ENCODE measurements at places on chromosomes 3 and 15.

DNA sequence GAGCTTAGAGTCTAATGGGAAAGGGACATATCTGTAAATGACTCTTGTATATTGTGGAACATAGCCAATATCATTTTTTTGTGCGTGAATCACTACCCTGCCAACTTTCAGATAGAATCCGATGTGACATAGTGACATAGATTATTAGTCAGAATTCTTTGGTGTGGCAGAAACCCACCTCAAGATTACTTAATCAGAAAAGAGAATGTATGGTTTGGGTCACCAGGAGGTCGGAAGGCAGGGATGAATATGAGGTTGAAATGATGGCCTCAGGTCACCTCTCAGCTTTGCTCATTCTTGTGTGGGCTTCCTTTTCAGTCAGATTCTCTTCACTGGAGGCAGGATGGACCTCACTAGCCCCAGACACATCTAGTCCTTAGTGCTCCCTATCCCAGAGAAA lies 41.4 kb downstream of the SNAPC5 start:
- no peak for DNase-seq

- DNase-seq: no peak
These were observed 173.1 kb downstream of the NECTIN3 start for GRCh38 chr3:111244760-111245159.

GRCh38 chr3:106830334-106830733 lies 546.9 kb upstream of the CCDC54 start:
- DNase-seq: no peak

- DNase-seq: no peak
These were observed 21.3 kb downstream of the COLQ start for GRCh38 chr3:15500107-15500724.

- no peak for DNase-seq
These were observed 28.4 kb downstream of the PCSK6 start for GRCh38 chr15:101461097-101461496.

DNA sequence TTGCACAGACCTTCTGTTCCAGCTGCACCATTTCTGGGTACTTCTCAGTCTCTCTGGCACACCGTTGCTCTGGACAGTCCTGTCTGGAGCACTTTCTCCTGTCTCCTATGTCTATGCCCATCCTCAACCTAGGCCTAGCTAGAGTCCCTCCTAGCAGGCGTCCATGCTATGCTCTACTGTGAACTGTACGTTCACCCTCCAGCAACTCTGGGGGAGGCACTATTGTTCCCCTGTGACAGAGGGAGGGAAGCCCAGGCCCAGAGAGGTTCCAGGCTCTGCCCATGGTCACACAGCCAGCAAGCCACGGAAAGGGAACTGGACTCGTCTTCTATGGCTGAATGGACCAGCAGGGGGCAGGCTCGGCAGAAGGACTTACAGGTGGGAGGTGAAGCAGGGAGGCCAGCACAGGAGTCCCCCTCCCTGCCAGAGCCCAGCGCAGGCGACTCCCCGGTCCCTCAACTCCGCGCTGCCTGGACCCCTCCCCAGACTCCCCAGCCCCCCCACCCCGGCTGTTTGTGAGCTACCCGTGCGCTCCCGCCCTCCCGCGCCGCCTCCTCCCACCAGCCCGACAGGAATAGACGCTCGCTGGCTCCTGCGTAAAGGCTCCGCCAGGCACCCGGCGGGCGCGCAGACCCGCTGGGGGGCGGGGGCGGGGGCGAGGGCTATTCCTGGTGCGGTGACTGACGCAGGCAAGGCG lies 1.7 kb upstream of the LINGO1 start:
- DNase-seq: peak; percentile 23

DNA sequence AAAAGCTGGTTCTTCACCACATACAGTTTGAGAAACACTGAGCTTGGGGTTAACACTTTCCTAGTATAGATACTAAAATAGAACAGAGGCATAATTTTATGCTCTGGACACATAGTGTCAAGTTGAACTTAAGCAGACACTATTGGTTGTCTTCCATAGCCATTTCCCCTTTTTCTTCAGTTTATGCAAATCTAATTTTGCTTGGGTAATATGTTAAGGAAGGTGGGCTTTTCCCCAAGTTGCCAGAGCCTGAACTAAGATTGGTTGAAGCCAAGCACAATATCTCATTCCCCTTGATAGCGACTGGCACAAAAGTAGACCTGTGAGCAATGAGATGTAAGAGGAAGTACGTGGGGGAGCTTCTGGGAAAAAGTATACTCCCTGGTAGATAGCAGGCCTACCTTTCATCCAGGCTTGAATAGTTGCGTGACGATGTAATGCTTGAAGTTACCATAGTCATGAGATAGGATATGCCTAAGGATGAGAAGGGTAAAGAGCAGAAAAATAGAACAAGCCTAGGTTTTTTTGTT lies 4.5 kb upstream of the POPDC2 start:
- DNase-seq: no peak

DNA sequence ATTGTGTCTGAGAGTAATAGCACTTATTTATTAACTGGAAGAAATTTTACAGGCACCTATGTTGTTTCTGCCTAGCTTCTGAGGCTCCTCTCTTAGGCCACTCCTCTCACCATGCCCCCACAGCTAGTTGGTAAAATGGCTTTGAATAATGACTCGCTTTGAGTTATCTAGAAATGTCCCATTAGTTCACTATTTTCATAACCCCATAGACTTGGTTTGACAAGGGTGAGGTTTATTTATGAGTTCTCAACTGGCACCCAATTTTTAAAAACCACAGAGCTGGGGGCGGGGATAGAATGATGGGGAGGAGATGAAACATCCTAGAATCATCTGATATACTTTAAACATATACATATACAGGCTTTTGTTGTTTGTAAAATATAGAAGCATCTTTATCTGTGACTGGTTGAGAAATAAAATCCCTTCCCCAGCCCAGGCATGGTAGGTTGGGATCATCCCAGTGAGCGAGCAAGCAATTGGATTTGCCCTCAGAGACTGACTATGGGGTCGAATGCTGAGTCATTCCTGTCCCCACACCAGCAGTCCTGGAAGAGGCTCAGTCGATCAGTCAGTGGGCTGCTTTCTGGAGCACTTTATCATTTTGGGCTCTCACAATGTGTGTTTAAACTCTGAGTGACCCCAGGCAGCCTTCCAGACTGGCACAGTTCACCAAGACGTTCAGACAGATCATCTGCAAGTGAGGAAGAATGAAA lies 60.2 kb upstream of the TSEN2 start:
- DNase-seq: no peak

DNA sequence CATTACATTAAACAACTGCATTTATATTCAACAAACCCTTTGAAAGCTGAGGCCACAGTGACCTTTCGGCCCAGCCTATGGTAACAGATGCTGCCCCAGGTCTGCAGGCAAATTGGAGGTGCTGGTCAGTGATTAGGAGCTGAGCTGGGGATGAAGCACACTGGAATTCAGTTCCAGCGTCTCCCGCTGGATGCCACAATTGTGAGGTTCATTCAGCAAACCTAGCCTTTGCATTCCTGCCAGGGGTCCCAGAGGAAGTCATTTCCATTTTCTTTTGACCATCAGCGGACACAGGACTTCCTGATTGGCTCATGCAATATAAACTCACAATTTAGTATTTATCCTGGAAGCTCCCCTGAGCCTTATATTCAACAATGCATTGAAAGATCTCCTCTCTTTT lies 89.5 kb downstream of the IL20RB start:
- no peak for DNase-seq

DNA sequence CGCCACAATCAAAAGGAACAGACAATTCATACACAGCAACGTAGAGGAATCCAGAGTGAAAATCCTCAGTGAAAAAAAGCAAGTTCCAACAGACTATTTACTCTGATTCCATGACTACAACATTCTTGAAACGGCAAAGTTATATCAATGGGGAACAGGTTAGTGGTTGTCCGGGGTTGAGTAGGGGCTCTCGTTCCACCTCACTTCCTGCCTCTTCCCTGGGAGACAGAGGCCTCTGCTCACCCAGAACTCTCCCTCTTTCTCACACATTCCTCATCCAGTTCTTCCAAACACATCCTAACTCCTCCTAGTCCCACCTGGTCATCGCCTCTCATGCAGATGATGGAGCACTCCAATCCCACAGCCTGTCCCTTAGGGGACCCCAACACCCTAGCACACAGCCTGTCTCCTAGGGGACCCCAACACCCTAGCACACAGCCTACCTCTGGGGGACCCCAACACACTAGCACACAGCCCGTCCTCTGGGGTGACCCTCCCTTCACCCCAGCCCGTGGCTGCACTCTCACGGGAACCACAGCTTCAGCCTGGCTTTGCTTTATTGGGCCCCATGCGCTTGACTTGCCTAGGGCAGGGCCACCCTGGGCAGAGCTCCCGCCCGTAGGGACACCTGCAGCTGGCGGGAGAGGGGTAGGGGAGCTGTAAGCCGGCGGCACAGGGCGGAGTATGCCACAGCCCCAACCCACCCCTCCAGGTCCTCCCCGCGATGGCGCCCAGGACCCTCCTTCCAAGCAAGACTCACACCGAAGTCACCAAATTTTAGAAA lies 5.2 kb downstream of the OCA2 start:
- DNase-seq: no peak

DNA sequence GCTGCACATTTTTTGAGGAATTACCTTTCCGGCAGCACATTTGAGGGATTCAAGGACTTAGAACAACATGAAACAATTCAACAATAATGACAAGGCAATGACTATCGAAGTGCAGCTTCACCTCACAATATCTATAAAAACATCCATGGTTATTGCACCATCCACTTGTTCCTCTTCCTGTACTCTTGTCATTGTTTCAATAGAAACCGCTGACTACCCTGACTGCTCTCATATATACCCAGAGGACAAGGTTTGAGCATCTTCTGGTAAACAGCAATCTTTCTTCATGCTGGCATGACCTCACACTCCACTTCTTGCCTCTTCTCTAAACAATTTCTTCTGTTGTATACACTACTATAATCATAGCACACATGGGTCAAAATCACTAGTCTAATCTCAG lies 864.9 kb downstream of the FHIT start:
- DNase-seq: no peak

DNA sequence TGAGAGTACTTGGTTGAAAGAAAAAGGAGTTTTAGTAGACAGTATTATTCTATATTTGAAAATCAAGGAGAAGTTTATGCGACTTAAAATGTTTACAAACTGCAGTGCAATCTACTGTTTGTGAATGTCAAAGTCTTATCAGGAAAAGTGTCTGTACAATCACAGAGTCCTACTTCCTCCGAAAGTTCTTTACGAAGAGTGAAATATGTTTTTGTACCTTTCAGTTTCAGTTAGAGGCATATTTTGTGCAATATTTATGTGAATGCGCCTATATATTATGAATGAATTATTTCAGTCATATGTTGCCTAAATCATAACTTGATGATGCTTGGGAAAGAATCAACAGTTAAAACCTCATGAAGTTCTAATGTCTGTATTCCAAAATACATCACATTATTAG lies 31.5 kb downstream of the NGRN start:
- no peak for DNase-seq

- no peak for DNase-seq
These were observed 91.7 kb upstream of the GOLGA6L4 start for GRCh38 chr15:84143753-84144314.

GRCh38 chr3:12759097-12759679 lies at the start of gene TMEM40:
Gene TMEM40, minus strand, starts transcription at chr3:12759259. Its CDS starts 9,427 bp downstream, at chr3:12749832.
- DNase-seq: no peak

DNA sequence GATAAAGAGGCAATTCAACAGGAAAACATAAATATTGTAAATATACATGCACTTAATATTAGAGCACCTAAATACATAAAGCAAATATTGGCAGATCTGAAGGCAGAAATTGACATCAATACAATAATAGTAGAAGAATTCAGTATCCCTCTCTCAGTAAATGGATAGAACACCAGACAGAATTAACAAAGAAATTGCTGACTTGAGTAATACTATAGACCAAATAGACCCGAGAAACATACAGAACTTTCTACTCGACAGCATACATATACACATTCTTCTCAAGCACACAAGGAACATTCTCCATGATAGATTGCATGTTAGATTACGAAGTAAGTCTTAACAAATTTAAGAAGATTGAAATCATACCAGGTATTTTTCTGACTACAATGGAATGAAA lies 50.2 kb downstream of the OXSM start:
- DNase-seq: no peak

GRCh38 chr15:46681901-46682300 lies 1035.4 kb upstream of the SEMA6D start:
- DNase-seq: no peak

DNA sequence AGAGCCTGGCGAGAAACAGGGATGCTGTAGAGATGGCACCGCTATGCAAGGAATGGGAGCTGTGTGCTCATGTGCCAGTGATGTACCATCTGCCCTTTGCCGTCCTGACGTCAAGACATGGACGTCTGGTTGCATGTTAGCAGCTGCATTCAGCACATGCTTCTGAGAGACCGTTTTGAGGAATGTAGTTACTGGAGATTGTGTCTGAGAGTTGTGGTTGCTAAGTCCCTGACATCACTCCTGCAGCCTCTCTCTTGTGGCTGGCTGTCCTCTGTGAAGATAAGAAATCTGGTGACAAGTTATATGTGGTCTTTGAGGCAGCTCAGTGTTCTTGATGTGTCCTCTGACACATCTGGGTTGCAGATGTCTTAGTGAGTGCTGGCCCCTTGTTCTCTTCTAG lies 165.1 kb downstream of the APBA2 start:
- peak; percentile 90 for DNase-seq

GRCh38 chr3:112654979-112655378 lies 14.0 kb upstream of the CCDC80 start:
- DNase-seq: no peak

DNA sequence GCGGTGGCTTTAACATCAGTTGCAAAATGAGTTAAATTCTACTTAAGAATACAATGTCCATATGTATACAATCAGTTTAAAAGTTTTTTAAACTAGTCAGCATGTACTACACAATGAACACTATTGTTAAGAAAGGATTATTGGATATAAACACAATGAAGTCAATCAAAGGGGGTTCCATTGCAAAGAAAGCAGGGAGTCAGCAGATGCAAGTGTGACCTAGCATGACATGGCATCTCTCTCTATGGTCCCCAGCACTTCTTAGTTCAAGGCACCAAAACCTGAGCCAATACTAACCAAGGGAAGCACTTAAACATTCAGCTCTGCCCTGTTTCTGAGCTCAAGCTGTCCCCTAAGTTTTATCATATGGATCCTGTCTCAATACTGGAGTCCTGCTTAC lies 17.0 kb downstream of the KLHL6 start:
- no peak for DNase-seq

- no peak for DNase-seq
These were observed 360.7 kb downstream of the EPHB1 start for GRCh38 chr3:135155791-135156190.

DNA sequence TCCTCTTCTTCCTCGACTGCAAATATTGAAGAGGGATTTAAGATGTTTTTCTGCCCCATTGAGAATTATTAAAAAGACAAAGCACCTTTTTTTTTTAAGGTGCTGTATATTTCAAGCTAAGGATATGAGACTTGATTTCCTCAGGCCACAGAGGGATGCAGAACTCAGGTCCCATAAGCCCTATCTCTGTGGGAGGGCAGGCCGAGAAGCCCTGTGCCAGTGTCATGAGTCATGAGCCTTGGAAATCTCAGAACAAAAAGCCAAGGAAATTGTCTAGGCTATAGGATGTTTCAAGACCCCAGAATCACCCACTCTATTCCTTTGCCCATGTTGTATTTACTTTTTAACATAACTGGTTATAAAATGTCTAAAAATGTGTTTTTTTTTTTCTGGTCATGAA lies 7.3 kb downstream of the ESYT3 start:
- no peak for DNase-seq

- DNase-seq: no peak
These were observed 70.0 kb upstream of the LRRN1 start for GRCh38 chr3:3729261-3729660.

GRCh38 chr3:184716622-184717398 lies 4.9 kb upstream of the MAGEF1 start:
- no peak for DNase-seq

Data from Jurkat, Clone E6-1 (cell line).